HCEC 1CT (cell line): ENCODE measurements at places on chromosomes 3 and 15.

GRCh38 chr15:42144841-42145375 lies 11.5 kb downstream of the PLA2G4F start:
- no peak for DNase-seq

DNA sequence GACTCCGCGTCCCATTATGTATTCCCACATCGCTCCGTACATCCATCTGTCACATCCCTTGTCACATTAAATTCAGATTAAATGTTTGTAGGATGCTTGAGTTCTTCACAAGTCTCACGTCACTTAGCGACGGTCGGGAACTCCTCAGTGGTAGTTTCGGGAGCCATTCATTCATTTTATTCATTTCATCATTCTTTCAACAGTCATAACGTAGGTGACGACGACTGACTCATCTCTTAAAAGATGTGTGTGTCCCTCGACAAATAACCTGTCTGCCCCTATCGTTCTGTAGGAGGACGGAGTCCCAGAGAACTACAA lies 272 bp upstream of the SRPRB start:
- no peak for DNase-seq

GRCh38 chr3:34037260-34037659 lies 238.8 kb downstream of the PDCD6IP start:
- no peak for DNase-seq

DNA sequence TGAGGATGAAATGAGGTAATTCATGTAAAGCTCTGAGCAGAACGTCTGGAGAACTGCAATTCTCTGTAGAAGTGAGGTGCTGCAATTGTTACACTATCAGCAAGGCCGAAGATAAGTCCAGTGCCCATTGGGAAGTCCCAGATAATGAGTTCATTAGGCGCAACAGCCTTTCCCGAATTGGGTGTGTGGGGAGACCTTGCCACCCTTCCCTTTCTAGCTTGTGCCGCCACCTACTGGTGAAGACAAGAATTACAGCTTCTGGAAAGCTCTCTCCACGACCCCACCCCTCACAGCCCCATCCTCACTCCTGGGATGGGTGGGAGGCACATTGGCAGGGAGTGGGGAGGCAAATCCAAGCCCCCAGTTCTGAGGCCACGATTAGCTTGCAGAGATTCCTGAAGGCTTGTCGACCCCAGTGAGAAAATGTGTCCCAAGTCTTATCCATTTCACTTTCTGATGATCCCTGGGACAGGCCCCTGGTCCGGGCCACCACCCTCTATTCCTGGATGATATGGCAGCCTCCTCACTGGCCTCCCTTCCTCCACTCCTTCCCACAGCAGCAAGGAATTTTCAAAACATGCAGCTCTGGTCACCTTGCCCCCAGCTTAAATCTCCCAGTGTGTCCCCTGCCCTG lies 36.4 kb downstream of the FAM3D start:
- DNase-seq: peak; percentile 64

DNA sequence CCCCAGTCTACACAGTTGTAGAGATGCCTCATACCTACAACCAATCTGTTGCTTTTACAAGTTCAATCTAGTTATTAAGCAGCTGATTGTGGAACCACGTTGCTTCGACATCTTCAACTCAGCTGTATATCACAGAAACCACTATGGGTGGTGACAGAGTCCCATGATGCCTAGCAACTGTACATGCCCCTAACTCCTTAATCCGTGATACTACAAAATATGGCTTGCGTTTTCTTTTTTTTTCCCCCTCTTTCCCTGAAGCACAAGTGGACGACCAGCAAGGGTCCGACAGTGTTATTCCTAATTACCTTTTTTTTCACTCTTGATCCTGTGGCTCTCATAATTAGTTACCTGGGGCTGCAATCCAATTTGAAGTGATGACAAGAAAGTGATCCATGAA lies 478.6 kb downstream of the FOXP1 start:
- DNase-seq: no peak

DNA sequence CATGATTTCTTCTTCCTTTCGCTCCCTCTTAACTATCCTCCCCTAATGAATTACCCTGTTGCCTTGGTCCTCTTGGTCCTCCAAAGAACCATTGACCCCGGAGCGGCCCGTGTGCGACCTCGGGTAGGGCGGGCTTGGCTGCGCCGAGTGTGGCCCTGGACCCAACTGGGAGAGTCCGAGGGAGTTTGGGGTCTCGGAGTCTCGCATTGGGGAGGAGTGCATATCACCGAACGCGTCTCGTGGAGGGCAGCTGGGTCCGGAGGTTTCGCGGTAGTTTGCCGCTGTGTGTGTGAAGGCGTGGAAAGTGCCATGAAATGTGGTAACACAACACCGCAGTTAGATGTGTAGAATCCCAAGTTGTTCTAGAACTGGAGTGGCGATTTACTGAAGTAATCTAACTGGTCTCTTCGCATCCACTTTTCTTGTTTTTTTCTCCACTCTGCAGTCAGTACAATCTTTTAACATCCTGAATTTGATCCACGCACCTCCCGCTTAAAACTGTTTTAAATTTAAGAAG lies 363 bp downstream of the GTF2E1 start:
- DNase-seq: peak; percentile 39

- no peak for DNase-seq
These were observed 213.7 kb upstream of the PLSCR5 start for GRCh38 chr3:146818866-146819265.

DNA sequence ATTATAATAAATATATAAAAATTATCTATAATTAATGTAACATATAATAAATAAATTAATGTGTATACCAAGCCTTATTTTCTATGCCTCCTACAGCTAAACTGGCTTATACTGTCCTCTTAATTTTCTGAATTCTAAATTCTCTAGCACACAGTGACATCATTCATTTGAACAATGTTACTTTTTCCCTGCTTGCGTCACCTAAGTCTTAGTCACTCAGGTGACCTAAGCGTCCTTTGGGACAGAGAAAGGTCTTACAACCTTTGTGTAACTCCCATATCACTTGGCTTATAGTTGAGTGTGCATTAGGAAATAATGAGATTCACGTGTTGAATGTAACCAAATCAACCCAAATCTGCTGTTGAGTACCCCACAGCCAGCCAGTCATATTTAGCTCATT lies 48.5 kb upstream of the KCNMB2 start:
- no peak for DNase-seq

- no peak for DNase-seq
These were observed 107.4 kb upstream of the FLNB start for GRCh38 chr3:57900786-57901185.

DNA sequence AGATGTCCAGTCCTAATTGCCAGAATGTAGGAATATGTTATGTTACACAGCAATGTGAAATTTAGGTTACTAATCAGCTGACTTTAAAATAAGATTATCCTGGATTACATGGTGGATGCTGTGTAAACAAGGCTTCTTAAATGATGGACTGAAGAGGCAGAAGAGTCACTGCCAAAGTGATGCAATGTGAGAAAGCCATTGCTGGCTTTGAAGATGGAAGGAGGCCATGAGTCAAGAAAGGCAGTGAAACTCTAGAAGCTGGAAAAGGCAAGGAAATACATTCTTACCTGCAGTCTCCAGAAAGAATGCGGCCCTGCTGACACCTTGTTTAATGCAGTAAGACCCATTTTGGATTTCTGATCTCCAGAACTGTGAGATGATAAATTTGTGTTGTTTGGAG lies 179.1 kb upstream of the ZPLD1 start:
- DNase-seq: no peak

- DNase-seq: no peak
These were observed 93.6 kb upstream of the POU1F1 start for GRCh38 chr3:87370007-87370406.

- DNase-seq: no peak
These were observed 6.0 kb downstream of the AMIGO3 start for GRCh38 chr3:49713336-49714105.

- no peak for DNase-seq
These were observed 7.6 kb upstream of the HES1 start for GRCh38 chr3:194128202-194128918.

DNA sequence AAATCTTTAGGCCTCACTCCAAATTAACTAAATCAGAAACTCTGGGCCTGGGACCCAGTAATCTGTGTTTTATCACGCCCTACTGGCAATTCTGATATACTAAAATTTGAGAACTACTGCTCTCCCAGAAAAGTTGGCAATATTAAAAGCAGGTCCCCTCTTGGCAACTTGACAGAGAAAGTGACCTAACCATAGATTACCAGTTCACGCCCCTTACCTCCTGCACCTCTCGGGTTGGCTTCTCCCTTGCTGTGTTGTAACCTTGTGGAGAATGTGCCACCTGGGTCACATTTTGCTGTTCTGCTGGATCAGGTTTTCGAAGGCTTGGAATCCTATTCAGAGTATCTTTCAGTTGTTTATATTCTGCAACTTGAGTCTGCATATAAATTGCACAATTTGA lies 59.1 kb downstream of the GOLIM4 start:
- DNase-seq: no peak

DNA sequence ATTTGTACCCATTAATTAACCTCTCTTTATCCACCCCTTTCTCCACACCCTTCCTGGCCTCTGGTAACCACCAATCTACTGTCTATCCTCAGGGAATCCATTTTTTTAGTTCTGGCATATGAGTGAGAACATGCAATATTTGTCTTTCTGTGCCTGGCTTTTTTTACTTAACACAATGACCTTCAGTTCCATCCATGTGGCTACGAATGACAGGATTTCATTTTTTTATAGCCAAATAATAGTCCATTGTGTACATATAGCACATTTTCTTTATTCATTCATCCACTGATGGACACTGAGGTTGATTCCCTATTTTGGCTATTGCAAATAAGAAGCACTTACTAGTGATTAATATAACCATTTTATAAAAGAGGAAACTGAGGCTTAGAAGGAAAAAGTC lies 109.9 kb upstream of the NANOGP8 start:
- no peak for DNase-seq

- DNase-seq: no peak
These were observed 459.4 kb upstream of the TGFBR2 start for GRCh38 chr3:30146978-30147377.

GRCh38 chr3:56806407-56806806 lies 4.7 kb upstream of the ARHGEF3 start:
- no peak for DNase-seq

DNA sequence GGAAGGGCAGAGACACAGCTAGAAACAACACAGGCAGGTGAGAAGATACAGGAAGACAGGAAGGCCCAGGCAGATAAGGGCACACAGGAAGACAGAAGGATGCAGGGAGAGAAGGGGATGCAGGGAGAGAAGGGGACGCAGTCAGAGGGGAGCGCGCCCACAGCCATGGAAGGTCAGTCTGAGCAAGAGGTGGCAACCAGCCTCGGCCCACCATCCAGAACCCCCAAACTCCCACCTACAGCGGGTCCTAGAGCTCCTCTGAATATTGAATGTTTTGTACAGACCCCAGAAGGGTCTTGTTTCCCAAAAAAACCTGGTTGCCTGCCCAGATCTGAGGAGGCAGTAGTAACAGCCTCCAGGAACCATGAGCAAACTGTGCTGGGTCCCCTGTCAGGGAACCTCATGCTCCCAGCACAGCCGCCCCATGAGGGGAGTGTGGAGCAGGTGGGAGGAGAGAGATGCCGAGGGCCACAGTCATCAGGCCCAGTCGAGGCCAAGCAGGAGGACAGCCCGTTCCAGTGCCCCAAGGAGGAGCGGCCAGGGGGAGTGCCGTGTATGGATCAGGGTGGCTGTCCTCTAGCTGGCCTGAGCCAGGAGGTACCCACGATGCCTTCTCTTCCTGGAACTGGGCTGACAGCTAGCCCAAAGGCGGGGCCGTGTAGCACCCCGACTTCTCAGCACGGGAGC lies 27.6 kb upstream of the SLC28A1 start:
- DNase-seq: no peak

- no peak for DNase-seq
These were observed 180.6 kb upstream of the LRRN1 start for GRCh38 chr3:3618623-3619022.

- DNase-seq: peak; percentile 80
These were observed 109.7 kb upstream of the GADL1 start for GRCh38 chr3:31004025-31004678.

DNA sequence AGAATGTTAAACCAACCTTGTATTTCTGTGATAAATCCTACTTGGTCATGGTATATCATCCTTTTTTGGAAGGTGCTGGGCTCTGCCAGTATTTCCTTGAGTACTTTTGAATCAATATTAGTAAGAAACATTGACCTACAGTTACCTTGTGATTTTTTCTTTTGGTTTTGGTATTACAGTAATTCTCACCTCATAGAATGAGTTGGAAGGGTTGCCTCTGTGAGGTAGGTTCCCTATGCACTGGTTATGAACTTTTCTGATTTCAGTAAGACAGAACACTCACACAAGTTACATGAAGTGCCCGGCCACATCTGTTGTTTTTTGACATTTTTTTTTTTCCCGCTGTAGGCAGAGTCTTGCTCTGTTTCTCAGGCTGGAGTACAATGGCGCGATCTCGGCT lies 20.0 kb downstream of the PCCB start:
- DNase-seq: no peak

DNA sequence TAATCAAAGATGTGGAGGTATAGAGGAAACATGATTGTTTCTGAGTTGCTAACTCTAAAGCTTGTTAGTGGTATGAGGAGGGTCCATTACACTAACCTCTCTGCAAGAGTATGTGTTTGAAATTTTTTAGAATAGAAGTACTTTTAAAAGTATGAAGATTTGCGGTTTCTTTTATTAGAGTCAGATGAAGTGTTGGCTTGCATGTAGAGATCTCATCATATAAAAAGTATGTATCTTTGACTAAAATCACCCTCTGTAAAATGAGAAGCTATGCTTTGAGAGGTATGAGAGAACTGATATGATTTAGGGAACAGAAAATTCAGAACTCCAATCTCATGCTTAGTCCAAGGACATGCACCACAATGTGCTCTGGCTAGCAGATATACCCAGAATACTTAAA lies 140.4 kb upstream of the MBNL1 start:
- no peak for DNase-seq

DNA sequence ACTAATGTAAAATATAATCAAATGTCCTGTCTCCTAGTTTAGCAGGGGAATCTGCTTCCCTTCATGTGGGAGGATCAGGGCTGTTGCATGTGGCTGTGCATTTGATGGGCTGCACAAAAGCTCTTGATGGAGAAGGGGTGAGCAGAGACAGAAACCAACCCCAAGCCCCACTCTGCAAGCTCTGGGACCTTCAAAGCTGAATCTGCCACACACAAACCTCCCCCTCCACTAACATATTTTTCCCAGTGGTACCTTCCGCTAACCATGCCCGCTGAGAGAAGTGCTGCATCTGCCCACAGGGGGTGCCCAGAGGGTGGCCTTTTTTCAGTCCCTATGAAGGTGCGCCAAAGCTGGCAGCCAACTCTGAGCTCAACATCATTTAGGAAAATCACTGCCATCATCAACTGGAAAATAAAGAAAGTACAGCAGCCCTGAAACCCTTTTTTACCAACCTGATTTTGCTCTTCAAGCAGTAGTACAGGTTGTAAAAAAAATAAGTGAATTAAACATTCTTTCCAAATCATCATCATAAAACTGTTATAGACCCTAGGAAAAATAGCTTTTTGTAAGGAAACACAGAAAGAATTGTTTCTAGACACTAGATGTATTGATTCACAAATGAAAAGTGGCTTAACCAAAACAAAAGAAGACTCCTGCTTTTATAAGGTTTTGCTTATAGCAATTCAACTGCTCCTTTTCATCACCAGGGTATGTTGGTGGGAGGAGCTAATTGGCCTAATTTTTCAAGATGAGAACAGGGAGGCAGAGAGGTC lies 97.0 kb downstream of the HHLA2 start:
- no peak for DNase-seq
